Stimulated activated CD8-positive, alpha-beta memory T cell treated with anti-CD3 and anti-CD28 coated beads, Interleukin-12 subunit alpha, Interleukin-12 subunit beta, amount 100 ng/mL, for 1 hour (primary cell): ENCODE measurements at places on chromosomes 1 and 21.

- no peak for DNase-seq
Observed at GRCh38 chr1:224777180-224777579, 152.3 kb upstream of the DNAH14 start.

GRCh38 chr21:31713973-31714740 is 17.8 kb downstream of the SCAF4 start:
- DNase-seq = no peak

DNA sequence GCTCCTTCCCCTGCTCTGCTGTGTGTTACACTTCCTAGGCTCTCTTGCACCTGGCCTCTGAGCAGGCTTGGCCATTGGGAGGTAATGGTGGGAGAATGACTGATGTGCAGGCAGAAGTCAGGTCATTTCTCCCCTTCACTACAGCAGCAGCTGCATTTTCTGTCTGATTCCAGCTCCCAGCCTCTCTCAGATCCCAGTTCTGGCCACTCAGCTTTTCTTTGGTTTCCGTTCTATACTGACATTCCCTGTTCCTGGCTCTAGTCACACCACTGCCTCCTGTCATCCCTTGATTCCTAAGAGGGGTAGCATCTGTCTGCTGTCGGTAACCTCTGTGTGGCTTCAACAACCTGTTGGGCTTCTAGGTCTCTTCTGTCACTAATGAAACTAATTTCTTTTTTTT is 127.7 kb upstream of the HOOK1 start:
- DNase-seq = no peak

GRCh38 chr1:183144752-183145151 is 41.3 kb upstream of the LAMC2 start:
- no peak for DNase-seq

DNA sequence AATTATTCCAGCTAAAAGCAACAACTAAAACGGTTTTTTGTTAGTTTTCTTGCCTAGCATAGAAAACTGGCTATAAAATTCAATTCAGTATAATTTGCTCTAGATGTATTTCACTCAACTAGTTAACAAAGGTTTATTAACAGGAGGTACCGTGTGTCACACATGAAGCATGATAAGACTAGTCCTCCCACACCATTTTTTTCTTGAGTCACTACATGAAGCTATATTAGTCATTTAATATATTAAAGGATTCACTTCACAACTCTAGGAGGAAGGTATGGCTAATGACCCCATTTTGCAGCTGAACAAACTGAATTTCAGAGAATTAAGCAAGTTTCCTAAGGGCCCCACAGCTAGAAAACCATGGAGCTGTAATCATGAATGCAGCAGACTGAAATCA is 307.8 kb upstream of the USP25 start:
- DNase-seq = no peak

GRCh38 chr1:154786804-154787570 is 83.1 kb downstream of the KCNN3 start:
- DNase-seq = no peak

- DNase-seq = no peak
Observed at GRCh38 chr1:116775116-116775752, 21.0 kb downstream of the CD2 start.

- no peak for DNase-seq
Observed at GRCh38 chr1:162138599-162139181, 69.2 kb downstream of the NOS1AP start.

DNA sequence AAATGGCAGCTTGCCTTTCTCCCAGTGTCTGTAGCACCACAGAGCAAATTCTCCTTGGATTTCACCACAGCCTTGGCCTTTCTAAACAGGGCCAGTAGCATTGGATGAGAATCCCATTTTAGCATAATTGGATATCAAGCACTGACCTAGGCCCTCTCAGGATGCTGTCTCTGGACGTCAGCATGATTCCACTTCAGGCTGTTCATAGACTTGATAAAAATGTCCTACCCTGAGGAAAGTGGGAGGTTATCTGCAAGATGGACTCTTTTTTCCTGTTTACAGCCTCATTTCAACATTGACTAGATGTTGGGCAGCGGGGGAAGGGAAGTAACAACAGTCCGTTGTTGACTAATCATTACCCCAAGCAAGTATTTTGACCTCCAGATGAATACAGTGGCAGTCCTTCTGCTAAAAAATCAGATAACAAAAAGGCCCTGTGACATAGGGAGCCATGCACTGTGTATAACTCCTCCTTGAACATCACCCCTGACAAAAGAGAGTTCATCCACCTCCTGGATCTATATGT is 5.2 kb downstream of the NPL start:
- no peak for DNase-seq

GRCh38 chr1:233503366-233503954 is 110.4 kb upstream of the KCNK1 start:
- no peak for DNase-seq

GRCh38 chr1:239240736-239241135 is 145.6 kb upstream of the CHRM3 start:
- no peak for DNase-seq

DNA sequence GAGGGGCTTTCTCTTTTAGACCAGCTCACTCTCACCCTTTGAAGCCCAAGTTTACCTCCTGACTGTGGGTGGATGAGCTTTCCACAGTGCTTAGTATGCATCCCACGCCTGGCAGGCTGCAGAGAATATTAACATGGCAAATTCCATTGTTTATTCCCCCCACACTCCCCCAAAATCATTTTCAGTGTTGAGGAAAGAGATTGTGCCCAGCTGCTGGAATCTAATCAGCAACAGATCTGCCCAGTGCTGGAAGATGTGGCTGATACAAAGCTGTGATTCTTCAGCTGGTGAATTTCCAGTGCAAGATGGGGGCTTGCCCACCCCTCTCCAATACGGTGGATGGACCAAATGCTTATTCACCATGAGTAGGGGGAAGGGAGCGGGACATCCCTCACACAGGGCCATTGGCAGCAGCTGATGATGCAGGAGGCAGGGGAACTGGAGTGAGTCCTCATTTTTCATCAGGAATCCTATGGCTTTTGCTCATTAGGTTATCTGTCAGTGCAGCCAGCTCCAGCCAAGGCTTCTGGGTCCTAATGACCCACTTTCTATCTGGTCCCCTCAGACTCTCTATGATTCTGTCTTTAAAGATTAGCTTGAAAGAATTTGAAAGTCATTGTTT is 39.7 kb upstream of the KCNA3 start:
- DNase-seq = no peak

DNA sequence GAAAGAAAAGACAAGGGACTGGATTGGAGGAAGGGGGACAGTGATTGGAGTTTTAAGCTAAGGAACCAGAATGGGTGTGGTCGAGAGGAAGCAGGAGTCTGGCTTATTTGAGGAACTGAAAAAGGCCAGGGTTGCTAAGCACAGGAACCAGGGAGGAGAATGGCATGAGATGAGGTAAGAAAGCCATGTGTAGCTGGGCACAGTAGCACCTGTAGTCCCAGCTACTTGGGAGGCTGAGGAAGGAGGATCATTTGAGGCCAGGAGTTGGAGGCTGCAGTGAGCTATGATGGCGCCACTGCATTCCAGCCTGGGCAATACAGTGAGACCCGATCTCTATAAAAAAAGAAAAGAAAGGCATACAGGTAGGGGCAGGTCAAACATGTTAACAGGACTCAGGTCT is 8.1 kb upstream of the KHDRBS1 start:
- DNase-seq = no peak

DNA sequence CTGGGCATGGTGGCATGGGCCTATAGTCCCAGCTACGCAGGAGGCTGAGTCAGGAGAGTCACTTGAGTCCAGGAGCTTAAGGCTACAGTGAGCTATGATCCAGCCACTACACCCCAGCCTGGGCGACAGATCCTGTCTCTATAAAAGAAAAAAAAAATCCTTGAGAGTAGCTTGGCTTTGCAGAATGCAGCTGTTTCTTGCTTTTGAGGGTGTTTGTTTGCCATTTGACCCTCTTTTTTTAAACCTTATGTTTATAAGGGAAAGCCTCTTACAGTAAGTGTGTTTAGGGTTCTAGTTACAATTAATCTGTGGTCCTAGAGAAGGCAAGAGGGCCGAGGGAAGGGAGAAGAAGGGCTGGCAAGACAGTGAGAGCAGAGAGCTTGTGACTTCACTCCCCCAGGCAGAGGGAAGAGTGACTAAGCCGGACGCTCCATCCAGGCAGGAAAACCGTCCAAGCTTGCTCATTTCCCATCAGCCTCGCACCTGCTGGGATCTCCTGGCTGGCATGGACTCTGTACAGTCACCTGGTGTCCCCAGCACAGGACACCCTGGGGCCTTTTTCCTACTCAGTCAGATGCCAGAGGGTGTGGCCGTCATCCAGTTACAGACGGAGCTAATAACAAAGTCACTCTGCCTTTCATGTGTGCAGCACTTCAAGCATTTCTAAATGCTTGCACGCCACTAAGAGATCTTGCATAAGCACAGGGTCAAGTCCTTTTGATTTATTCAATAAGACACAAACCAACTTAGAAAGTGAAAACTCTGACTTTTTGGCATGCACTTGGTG is 55.5 kb upstream of the PSEN2 start:
- DNase-seq = no peak

DNA sequence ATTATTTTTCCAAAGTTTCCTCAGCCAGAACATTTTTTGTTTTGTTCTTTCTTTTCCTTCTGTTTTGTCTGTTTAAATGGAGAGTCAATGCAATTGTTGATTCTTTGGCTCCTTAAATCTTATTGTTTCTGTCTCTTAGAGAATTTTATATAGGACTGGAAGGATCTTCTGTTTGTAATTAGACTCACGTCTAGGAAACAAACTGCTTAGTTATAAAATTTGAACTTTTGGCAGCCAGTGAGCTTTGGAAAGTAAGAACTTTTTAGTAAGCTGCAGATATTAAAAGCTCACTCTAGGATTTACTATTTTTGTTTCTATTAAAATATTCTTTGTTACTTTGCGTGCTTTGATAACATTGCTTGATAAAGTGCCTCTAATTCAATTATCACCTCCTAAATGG is 109.8 kb upstream of the HNRNPU start:
- DNase-seq = no peak

- no peak for DNase-seq
Observed at GRCh38 chr1:27521861-27522431, 32.0 kb upstream of the WASF2 start.

DNA sequence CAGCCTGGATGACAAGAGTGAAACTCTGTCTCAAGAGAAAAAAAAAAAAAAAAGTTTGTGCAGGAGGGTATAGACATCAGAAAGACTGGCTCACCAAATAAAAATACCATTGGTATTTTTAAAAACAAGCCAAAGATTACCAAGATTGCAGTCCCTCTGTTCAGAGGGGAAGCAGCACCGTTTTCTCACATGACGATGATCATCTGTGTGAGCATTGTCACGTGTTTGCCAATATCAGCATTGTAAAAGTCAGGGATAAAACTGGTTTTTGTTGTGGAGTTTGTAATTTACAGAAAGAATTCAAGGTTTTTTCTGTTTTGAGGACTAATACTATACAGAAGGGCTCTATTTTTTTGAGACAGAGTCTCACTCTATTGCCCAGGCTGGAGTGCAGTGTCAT is 26.5 kb downstream of the ZNF362 start:
- no peak for DNase-seq

- no peak for DNase-seq
Observed at GRCh38 chr21:33443194-33443593, 36.6 kb downstream of the TMEM50B start.

DNA sequence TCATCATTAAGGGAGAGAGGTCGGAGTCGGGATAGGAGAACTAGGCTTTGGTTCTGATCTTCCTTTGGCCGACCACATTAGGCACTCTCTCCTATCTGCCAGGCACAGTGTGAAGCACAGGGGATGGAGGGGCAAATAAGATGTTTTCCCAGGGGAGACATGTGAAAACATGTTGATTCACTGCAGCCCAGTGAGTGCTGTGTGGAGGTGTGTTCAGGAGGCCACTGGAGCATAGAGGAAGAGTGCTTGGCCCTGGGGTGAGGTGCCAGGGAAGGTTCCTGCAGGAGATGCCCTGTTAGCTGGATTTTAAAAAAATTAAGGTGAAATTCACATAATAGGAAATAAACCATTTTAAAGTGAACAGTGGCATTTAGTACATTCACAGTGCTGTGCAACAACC is 3.7 kb downstream of the VANGL2 start:
- no peak for DNase-seq

- DNase-seq = no peak
Observed at GRCh38 chr1:3531928-3532327, 77.5 kb downstream of the ARHGEF16 start.

DNA sequence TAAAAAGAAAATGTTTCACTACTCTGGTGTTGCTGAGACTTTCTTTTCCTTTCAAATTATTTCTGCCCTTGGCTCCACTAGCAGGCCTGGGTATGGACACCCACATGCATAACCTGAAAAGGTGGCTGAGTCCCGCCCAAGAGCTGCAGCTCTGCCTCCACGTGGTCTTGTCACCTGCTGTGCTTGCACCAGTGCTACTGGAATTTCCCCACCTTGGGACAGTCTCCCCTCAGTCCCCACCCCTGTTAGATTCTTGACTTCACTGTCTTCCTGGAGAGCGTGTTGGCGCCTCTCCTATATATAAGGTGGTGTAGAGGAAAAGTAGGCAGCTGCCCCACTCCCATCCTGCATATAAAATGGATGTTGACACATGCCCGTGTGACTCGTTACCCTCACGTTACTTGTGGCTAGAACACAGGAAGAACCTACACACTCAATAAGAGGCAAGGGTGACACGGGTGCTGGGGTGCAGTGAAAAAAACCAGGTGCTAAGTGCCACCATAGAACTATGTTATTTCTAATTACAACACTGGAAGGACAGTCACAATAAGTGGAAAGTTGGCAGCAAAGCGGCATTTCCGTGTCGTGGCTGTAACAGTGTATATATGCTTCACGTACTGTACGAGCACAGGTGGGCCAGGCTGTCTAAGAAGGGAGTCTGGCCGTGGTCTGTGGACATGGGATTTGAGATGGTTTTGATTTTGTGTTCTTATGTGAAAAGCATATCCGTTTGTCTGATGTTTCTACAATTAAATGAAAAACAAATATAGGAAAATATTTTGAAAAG is 61.0 kb downstream of the POFUT2 start:
- no peak for DNase-seq

DNA sequence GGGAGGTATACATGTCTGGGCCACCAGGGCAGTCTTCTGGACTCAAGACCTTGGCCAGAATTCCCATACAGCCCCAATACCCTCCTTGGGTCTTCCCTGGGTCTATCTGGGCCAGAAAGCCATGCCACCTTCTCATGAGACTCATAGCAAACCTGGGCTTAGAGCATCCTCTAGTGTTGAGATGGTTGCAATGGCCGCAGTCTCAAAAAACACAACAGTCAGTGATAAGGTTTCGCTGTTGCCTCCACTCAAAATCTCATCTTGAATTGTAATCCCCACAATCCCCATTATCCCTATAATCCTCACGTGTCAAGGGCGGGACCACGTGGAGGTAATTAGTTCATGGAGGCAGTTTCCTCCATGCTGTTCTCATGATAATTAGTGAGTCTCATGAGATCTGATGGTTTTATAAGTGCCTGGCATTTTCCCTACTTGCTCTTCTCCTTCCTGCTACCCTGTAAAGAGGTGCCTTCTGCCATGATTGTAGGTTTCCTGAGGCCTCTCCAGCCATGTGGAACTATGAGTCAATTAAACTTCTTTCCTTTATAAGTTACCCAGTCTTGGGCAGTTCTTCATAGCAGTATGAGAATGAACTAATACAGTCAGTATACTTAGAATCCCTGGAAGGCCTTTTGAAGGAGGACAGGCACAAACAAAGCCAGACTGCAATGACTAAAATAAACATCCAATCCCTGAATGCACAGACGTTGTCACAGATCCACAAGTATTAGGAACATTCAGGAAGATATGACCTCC is 77.0 kb downstream of the CTH start:
- no peak for DNase-seq

- no peak for DNase-seq
Observed at GRCh38 chr1:20368866-20369470, 78.3 kb downstream of the VWA5B1 start.
